ENCODE measurements at places on chromosomes 5 and 9. TPM values are rescaled to one million over a fixed set of nuclear protein-coding genes. Genes with fewer than 3 reads are reported as not detected.

GRCh38 chr9:92295240-92295790, 1.8 kb upstream of the IARS1 start:
- DNase-seq, result no peak

- no peak for DNase-seq
These were observed 242.9 kb downstream of the EBF1 start for GRCh38 chr5:158856794-158857193.

GRCh38 chr9:3848445-3849114, 322.8 kb upstream of the RFX3 start:
- DNase-seq, result no peak

DNA sequence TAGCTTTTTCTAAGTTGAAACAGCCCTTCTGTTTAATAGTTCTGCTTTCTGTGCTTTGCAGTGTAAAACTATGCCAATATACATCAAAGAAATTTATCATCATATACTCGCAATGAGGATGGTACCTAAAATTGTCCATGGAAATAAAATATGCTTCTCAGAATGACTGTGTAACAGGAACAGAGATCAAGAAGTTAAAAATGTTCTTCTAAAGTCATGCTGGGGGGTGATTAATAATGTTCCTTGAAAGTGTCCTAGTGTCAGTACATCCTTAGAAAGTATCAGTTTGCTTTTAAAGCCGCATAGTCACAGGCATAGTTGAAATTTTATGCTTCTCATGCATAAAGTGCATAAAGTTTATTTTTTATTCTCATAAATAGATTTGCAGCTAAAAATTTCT, 4.0 kb upstream of the LRRC70 start:
- no peak for DNase-seq

DNA sequence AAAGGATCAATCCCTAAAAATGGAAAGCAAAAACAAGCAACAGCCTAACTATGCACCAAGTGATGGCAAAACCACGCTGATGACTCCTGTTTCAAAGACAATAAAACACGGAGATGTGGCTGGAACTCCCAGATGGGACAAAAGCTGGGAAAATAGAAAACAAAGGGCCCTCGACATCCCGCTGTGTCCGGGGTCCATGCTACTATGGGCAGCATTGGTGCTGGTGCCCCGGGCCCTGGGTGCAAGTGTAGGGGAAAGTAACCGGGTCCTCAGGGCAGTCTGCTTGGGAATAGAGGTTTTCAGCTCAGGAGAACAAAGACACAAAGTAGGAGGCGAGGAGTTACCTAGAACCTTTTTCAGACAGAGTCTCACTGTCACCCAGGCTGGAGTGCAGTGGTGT, 46.1 kb downstream of the MRPL36 start:
- peak; percentile 74 for DNase-seq

The HARS1 gene
- total RNA-seq, result 69.0 TPM

Measured in osteocyte (in vitro differentiated cells).